ENCODE measurements at places on chromosomes 1 and 21.

GRCh38 chr1:82139751-82140468 lies 339.2 kb downstream of the ADGRL2 start:
- no peak for DNase-seq

- no peak for DNase-seq
Measured at GRCh38 chr1:211737115-211738035, 62.0 kb upstream of the NEK2 start.

GRCh38 chr1:9284061-9284460 lies 8.6 kb upstream of the SPSB1 start:
- no peak for DNase-seq

DNA sequence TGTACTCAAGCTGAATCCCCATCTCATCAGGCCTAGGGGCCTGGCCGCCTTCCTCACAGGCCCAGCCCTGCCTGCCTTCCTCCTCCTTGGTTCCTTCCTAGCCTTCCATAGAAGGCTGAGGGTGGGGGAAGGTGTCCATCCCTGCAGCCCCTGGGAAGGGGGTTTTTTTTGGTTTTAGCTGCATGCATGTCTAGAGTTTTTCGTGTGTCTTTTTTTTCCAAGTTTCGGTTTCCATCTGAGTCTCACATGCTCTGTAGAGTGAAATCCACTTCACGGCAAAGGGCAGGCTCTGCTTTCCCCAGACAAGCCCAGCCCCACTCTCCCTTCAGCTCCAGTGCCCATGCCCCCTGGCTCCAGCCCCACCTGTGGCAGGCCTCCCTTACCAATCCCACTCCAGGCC lies 32.1 kb downstream of the GRHL3 start:
- no peak for DNase-seq

DNA sequence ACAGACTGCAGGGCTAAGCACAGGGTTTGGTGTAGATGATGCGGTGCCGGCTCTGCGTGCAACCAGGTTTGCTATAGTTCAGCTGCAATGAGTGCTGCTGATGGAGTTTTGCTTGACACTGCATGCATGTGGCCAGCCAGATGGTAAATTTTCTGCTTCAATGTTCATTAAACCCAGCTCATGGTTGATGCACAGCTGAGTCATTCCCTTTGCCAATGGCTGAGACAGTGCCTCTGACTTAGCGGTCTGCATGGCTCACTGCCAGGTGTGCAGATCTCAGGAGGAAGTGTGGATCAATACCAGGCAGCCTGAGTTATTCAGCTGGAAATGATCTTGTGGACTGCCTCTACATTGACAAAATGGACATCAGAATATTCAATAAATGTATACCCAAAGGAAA lies 172.7 kb upstream of the ZP4 start:
- no peak for DNase-seq

DNA sequence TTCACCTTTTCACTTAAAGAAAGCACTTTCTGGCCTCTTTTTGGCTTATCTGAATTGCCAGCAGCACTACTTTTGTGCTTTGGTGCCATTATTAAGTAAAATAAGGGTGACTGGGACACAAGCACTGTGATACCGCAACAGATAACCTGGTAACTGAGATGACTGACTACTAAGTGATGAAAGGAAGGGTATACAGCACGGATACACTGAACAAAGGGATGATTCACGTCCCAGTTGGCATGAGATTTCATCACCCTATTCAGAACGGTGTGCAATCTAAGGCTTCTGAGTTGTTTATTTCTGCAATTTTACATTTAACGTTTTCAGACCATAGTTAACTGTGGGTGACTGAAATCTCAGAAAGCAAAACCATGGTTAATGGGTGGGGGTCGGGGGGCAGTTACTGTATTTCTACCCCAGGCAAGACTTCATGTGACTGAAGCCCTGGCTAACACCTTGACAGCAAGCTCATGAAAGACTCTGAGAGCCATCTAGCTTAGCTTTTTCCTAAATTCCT lies 102.8 kb downstream of the CLIC6 start:
- DNase-seq: no peak

- no peak for DNase-seq
Measured at GRCh38 chr1:80310703-80311245, 1304.2 kb upstream of the ADGRL4 start.

- no peak for DNase-seq
Measured at GRCh38 chr1:94592571-94592920, 51.0 kb upstream of the F3 start.

- no peak for DNase-seq
Measured at GRCh38 chr1:247542811-247543210, 6.1 kb upstream of the GCSAML start.

DNA sequence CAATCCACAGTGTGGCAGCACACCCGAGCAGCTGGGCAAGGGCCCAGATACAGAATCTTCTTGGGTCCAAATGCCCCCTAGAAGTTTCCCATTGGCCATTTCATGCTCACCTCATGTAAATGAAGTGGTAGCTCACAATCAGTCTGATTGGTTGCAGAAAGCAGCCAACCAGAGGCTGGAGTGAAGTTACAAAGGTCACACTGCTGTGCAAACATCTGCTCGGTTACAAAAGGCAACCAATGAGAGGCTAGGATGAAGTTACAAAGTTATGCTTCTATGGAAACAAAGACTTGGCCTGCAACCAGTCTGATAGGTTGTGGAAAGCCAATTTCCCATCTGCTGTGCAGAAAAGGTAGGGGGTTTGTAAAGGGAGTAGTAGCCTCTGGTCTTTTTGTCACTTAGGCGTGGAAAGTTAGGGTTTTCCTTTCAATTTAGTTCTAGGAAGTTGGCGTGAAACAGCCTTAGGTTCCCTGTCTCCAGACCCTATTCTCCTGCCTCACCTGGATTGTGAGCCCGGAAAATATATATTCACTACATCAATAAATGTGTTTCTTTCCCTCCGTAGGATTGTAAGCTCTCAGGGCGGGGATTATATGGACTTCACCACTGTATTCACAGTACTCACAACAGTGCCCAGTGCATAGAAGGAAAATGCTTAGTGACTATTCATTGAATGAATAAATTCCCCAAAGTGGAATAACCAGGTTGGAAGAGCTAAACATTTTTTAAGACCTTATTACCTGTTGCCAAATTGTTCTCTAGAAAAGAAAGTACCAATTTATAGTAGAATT lies 91.9 kb downstream of the URB2 start:
- DNase-seq: no peak

DNA sequence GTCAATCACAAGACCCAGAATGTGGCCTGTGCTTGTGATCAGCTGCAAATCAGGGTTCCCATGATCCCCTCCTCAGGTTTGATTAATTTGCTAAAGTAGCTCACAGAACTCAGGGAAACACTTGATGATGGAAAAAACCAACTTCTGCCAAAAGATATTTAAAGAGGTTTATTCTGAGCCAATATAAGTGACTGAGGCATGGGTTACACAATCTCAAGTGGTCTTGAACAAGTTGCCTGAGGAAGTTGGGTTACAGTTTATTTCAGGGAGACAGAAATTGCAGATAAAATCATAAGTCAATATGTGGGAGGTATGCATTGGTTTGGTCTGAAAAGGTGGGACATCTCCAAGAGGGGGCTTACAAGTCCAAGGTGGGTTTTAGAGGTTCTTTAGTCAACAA lies 243.1 kb downstream of the S1PR1 start:
- no peak for DNase-seq

- DNase-seq: no peak
Measured at GRCh38 chr1:153800516-153800915, 25.3 kb downstream of the SLC27A3 start.

GRCh38 chr1:212567638-212568037 lies 40.9 kb upstream of the ATF3 start:
- DNase-seq: no peak

DNA sequence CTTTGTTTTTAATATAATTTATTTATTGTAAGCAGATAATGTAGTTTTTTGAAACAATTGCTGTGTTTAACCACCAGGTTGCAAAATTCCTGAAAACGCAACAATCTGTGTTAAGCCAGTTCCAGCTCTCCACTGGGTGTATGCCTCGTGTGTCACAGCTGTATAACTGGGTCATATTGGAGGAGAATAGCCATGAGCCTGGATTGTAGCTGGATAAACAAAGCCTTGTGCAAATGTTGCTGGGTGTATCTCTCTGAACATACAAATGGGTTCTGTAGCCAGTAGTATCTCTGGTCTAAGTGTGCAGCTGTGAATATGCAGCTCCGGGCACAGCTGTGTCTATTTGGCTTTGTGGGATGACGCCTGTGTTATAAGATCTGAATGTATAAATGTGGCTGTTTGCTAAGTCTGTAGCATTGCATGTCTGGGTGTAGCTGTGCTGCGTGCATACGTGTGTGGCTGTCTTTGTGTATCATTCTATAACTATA lies 2.8 kb downstream of the TCEA3 start:
- DNase-seq: no peak

DNA sequence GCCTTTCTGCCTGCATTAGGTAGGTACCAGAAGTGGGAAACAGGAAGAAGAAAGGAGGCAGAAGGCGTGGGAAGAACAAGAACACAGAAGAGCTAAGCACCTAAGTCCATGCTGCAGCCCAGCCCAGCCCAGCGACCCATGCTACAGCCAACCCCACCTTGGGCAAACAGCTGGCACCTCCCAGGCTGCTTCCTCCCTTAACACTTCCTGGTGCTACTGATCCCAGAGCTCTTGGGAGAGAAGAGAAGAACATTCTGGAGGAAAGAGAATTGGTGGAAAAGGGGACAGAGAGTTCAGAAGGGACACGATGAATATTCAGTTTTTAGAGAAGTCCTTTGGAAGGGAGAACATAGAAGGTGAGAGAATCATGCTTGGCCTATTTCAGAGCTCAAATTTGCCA lies 28.5 kb downstream of the PLEKHA6 start:
- no peak for DNase-seq

DNA sequence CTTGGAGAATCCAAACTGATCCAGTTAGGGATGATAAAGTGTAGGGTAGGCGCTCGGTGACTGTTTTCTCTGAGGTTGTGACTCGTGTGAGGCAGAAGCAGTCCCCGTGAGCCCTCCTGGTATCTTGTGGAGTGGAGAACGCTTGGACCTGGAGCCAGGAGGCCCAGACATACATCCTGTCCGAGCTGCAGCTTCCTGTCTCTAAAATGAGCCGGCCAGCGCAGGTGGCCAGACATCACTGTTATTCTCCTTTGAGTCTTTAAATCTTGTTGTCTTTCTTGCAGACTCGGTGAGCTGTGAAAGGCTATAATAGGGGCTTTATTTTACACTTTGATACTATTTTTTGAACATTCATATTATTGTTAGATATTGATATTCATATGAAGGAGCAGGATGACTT lies 12.3 kb downstream of the PCSK9 start:
- DNase-seq: no peak

GRCh38 chr1:886311-886710 lies 37.4 kb upstream of the SAMD11 start:
- no peak for DNase-seq

DNA sequence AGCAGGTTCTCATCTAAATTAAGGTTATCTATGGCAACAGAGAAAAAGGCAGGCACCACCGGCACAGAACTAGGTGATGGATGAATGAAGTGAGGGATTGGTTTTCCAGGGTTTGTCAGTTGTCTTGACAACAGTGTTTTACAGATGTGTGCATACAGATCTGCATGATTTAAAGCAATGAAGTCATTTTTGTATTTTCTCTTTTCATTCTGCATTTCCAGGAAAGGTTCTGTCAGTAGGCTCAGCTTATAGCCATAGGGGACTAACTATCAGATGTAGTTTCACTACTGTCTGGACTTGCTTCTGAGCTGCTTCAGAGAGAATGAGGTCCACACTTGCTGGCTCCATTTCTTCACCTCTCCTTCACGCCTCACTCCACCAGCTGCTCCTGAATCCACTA lies 98.2 kb upstream of the LMO4 start:
- no peak for DNase-seq

GRCh38 chr1:182791281-182792179 lies 2.0 kb downstream of the NPL start:
- no peak for DNase-seq

GRCh38 chr1:212557739-212558692 lies 50.5 kb upstream of the ATF3 start:
- DNase-seq: no peak

GRCh38 chr1:115190540-115191170 lies 101.4 kb upstream of the TSPAN2 start:
- DNase-seq: no peak

DNA sequence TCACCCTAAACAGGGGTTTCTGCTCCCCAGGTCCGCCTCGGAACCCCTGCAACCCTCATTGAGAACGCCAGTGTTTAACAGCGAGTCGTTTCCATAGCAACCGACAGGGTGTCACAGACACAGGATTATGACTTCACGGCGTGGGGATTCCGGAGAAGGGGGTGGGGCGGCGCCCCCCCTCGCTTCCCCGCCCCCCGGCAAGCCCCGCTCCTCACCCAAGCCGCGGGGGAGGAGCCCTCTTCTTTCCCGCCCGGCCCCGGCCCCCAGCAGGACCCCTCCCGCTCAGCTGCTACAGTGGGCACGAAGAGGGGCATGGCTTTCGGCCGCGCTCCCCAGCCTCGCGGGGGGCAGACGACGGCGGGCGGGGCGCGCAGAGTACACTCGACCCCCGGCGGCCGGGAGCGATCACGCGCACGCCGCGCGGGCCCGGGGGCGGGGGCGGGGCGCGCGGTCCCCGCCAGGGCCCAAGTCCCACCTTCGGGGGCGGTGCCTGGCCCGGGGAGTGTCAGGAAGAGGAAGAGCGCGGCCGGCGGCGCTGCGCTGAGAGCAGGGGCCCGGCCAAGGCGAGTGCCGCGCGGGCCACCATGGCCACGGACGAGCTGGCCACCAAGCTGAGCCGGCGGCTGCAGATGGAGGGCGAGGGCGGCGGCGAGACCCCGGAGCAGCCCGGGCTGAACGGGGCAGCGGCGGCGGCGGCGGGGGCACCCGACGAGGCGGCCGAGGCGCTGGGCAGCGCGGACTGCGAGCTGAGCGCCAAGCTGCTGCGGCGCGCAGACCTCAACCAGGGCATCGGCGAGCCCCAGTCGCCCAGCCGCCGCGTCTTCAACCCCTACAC lies at the start of gene EFHD2:
EFHD2 (plus strand) TSS at position 501 of the 835 bp plus-strand sequence; CDS start at position 585, 84 bp downstream.
- DNase-seq: peak; percentile 83

DNA sequence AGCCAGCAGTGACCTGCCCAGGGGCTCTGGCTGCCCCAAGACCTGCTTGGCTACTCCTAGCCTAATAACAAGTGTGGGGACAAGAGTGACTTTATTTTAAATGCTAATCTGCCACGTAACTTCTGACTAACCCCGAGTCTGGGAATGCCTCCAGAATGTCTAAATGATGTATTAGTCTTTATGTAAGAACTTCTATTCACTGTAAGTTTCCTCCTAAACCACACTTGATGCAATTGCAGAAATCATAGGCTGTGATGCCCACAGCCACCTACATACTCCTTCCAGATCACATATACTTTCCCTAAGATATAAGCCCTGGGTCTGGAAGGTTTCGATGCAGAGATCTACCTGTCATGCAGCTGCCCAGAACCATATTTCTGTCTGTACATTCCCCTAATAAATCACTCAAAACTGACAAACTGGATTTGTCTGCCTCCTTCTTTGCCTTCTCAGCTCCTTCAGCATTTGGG lies 5.9 kb upstream of the VPS45 start:
- no peak for DNase-seq

Data from stimulated activated CD4-positive, alpha-beta T cell treated with anti-CD3 and anti-CD28 coated beads, Interleukin-1b, Interleukin-23, amount 100 ng/mL, for 4 hours (primary cell).